ENCODE measurements at places on chromosomes 3 and 15.
A peak's percentile ranks its signal among the peaks of the same experiment; 100 is the strongest.

GRCh38 chr3:183537295-183537730 is 18.2 kb downstream of the KLHL6 start:
- peak; percentile 56 for DNase-seq

DNA sequence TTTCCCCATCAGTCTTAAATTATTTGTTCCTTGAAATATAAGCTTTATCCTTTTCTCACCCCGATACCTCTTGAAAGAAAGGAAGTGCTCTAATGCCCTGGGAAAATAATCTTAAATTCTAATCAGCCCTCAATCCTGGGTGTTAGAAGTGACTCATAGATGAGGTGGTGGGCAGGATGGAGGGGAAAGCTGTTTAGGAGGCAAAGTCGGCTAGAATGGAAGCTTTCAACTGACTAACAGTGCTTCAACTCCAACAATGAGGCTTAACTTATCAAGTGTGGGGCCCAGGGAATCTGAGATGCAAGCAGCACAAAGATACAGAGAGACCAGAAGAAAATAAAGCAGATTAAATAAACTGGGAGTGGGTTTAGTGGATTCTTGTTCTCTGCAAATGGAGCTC is 175.8 kb downstream of the EPHB1 start:
- no peak for DNase-seq

DNA sequence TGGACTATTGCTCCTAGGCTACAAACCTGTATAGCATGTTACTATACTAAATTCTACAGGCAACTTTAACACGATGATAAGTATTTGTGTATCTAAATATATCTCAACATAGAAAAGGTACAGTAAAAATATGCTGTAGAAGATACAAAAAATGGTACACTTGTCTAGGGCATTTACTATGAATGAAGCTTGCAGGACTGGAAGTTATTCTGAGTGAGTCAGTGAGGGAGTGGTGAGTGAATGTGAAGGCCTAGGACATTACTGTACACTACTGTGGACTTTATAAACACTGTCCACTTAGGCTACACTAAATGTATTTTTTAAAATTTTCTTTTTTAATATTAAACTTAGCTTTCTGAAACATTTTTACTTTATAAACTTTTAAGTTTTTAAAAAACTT is 140.5 kb upstream of the SGO1 start:
- DNase-seq: no peak

DNA sequence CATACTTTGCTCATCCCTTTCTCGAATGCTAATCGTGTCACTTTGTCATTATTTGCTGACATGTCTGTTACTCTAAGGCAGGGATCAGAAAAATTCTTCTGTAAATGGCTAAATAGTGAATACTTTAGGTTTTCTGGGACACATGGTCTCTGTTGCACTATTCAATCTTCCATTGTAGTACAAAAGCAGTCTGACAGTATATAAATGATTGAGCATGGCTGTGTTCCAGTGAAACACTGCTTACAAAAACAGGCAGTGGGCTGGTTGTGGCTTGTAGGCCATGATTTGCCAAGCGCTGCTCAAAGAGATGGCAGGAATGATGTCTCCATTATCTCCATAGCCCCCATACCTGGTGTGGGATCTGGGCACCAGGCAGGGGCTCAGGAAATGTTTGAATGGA is 45.6 kb downstream of the TMEM266 start:
- DNase-seq: no peak

DNA sequence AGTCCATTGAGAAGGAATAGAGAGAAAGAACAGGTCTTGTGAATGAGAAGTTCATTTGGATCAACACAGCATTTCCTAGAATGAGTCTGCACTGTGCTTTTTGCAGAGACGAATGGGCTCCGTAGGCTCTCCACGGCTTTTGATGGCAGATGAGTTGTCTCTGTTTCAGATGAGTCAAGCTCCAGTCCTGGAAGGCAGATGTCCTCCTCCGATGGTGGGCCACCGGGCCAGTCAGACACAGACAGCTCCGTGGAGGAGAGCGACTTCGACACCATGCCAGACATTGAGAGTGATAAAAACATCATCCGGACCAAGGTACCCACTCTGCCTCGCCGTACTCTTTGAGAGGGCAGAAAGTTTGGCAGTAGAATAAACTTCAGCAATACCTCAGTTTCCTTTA is 70.5 kb downstream of the SIDT1 start:
- DNase-seq: no peak

GRCh38 chr3:165837058-165837525 is at the start of gene BCHE:
Gene BCHE, minus strand, starts transcription at chr3:165837423. Its CDS starts 6,390 bp downstream, at chr3:165831033.
- peak; percentile 52 for DNase-seq

- DNase-seq: no peak
Measured at GRCh38 chr3:34584971-34585370, 786.5 kb downstream of the PDCD6IP start.

DNA sequence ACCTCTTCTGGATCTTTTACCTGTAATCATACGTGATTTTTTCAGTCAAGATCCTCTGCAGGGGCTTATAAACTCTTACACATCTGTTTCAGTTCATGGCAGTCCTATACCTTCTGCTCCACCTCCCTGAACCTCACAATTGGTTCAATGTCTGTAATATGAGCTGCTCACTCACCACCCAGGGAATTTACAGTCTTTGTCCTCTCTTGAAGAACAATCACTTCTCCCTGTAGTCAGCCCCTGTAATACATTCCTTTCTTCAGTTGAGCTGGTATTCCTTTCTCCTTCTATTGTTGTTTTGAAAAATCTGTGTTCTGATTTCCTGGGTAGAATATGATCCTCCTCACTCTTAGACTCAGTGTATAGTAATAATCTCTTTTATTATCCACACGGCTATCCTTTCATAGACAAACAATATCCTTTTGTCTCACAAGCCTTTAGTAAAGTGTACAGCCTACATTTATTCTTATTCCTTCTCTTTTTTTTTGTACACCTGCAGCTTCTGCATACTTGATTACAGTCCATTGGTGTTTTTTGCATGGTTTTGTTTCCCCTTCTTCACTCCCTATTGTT is 101.8 kb downstream of the NECTIN3 start:
- no peak for DNase-seq

DNA sequence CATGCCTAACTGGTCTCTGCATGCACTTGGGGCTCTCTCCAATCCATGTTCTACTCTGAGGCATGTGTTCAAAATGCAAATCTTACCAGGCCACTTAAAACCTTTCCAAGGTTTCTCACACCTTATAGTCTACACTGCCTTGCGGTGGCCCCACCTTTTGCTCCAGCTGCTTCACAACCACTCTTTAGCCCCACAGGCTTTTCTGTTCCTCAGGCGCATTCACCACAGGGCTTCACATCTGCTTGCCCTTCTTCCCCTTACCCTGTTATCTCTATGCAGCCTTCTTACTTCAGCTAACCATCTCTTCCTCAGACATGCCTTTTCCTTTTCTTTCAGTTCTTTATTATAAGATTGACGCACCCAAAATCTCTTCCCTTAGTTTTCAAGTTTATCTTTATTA is 37.8 kb downstream of the MINDY4B start:
- no peak for DNase-seq

- no peak for DNase-seq
Measured at GRCh38 chr3:54960701-54961100, 32.8 kb upstream of the LRTM1 start.

DNA sequence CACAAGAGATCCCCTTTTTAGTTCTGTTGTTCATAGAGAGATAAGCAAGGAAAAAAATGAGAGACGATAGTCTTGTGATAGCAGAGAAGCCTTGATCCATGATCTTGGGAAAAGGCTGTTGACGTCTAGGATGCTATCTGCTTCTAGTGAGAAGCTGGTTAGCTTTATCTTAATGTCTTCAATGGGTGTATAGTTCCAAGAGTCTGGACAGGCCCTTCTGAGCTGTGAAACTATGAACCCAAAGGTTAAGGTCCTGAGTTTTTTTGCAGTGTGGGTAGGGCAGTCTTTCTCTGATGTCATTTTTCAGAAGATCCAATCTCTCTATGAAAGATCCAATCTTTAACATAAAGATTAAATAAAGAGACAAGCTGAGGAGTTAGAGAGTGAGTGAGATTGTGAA is 10.5 kb upstream of the NOX5 start:
- DNase-seq: no peak

DNA sequence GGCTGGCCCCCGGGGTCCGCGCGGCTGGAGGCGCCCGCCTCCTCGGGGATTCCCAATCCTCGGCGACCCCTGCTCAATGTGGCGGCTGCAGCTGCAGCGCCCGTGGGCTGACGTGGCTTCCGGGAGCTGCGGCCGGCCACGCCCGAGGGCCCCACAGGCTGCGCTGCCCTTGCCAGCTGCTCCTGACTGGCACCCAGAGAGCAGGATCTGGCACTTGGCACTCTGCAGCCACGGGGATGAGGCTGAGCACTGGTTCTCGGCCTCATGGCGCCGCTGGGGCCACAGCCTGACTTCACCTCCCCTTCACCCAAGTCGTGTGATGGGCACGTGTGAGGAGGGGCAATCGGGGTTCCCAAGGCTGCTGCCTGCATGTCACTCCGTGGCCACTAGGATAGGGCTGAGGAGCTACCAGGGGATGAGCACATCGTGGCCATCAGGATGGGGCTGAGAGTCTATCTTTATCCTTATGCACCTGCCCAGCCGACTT is 267.8 kb upstream of the FRG2C start:
- DNase-seq: no peak

DNA sequence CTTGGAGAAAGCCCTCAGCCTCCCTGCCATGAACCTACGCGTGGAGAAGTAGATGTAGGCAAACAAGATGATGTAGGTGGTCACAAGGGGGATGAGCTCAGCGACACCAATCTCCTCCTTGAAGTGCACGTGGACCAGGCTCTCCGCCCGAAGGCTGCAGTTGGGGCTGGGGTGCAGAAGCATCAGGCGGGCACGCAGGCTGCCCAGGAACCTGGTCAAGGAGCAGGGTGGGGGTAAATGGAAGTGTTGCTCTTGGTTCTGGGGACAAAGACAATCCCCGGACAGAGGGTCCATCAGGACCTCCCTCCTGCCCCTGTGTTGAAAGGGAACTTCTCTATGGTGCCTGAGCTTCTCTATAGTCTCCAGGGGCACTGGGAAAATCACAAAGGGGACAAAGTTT is 45.1 kb downstream of the PTPN23 start:
- DNase-seq: no peak

DNA sequence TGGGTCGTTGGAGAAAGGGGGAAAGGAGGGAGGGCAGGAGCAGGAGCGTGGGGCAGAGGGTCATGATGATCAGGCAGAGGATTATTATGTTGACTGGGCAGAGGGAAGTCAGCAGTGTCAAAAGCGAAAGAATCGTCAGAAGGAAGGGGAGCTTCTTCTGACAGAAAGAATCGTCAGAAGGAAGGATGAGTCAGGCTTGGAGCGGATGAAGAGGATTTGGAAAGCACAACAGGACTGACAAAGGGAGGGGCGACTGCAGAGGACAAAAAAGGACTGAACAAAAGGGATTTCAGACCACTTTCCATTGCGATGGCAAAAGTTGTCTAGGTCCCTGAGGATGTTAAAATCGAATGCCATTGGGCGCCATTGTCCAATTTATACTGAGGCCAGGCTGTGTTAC is 1053.5 kb downstream of the SI start:
- DNase-seq: no peak

DNA sequence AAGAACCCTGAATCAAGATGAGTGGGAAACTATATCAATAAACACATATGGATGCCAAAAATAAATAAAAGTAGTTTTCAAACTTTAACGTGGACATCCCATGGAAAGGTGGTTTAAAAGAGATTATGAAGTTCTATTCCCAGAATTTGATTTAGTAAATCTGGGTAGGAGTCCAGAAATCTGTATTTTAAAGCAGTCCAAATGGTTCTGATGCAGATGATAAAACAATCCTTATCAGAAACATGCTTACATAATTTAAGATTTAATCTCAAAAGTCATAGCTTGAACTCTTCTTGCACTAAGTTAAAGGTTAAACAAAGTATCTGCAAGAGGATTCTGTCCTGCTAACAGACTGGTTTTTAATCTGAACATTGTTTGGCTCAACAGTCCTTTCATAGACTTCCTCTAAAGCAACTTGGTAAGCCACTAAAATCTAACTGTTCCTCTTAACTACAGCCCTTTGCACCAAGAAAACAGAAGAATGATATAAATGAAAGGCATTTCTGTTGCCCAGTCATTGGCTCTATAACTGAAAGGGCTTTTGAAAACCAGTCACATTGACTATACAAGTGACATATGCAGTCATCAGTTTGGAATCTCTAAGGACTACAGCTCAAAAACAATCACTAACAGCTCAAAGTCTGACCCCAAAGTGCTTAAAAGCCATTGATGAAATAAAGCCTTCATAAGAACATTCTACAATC is 23.4 kb upstream of the MAP4 start:
- DNase-seq: peak; percentile 85

DNA sequence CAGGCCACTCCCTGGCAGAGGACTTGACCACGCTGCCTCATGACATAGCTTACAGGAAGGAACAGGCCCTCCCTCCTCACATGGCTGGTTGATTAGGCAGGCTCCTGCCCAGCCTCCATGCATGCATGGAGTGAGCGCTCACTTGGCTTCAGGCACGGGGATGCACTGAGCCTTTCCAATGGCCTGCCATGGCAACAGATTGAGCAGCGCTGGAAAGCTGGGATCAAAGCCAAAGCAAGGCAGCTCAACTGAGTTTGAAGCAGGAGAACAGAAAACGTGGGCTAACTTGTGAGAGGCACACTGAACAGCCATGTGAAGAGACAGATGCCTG is 5.9 kb upstream of the GRAMD2A start:
- DNase-seq: peak; percentile 82

GRCh38 chr3:142019794-142020320 is 129.5 kb downstream of the TFDP2 start:
- no peak for DNase-seq

- DNase-seq: no peak
Measured at GRCh38 chr15:87942316-87942715, 314.2 kb downstream of the NTRK3 start.

GRCh38 chr3:20999661-21000060 is 751.3 kb downstream of the ZNF385D start:
- DNase-seq: no peak

DNA sequence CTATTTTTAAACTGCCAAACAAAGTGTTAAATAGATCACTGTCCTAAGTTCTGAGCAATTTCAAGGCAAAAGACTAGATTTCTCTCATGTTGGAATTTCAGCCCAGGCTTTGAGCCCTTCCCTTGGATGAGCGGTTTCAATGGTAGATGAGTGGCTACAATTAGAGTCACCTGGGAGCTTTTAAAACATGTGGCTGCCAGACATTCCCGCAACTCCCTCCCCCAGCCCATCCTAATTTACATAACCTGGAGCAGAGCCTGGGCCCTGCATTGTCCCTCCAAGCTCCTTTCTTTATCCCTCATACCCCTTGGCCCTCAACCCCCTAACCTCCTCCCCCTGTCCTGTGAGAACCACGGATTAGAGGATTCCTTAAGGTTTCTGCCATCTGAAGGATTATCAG is 357.5 kb upstream of the UMPS start:
- no peak for DNase-seq

DNA sequence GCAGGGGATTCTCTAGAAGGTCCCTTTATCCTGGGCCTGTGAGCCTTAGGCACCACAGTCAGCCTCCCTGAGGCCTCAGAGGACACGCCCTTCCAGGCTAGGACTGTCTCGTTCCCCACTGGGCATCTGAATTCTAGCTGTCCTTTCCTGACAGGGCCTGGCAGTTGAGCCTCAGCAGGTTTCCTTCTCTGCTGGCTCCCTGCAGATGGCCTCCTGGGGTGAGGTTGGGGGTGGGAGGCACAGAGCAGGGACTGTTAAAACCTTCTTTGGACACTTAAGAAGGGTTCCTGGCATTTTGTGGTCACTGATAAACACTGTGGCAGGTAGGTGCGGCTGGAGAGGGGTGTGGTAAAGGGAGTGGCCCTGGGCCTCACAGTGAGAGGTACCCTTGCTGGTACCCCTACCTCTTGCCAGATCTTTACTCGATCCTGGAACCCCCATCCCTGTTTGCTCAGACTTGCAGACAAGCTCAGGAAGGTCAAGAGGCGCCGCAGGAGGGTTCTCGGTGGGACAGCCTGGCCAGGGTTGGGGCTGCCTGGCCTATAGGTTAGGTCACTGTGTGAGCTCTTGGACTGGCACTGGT is 8.5 kb downstream of the CLK3 start:
- no peak for DNase-seq

Data from globus pallidus (tissue), 1 donor.